ENCODE measurements at places on chromosomes 4 and X.

- DNase-seq: no peak
These were observed 261.6 kb downstream of the SPATA18 start for GRCh38 chr4:52312722-52313121.

DNA sequence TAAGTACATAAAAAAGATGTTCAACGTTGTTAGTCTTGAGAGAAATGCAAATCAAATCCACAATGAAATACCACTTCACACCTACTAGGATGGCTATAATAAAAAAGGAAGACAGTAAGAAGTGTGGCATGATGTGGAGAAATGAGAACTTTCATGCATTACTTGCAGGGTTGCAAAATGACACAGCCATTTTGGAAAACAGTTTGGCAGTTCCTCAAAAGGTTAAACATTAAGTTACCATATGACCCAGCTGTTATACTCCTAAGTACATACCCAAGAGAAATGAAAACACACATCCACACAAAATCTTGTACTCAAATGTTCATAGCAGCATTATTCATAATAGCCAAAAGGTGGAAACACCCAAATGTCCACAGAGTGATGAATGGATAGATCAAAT is 25.8 kb upstream of the LIMCH1 start:
- DNase-seq: no peak

- DNase-seq: no peak
These were observed 60.2 kb downstream of the SLC9A7 start for GRCh38 chrX:46698691-46699090.

- DNase-seq: no peak
These were observed 20.5 kb downstream of the GPC4 start for GRCh38 chrX:133394765-133395164.

- DNase-seq: no peak
These were observed 142.9 kb upstream of the ARX start for GRCh38 chrX:25158635-25159034.
